Right lobe of liver (tissue), 6 donors: ENCODE measurements at places on chromosomes 2 and 18. TPM values are rescaled to one million over a fixed set of nuclear protein-coding genes. Genes with fewer than 3 reads are reported as not detected.

GRCh38 chr2:143759455-143759854, 630.2 kb downstream of the ARHGAP15 start:
- H3K4me1 ChIP-seq = no peaks in the 10 kb centered on the region
- H3K27ac ChIP-seq = no peak overlapping the region
- H3K36me3 ChIP-seq = no peaks in the 10 kb centered on the region
- no peak for DNase-seq
- no peaks in the 10 kb centered on the region for H3K27me3 ChIP-seq
- H3K4me3 ChIP-seq = no peak overlapping the region

DNA sequence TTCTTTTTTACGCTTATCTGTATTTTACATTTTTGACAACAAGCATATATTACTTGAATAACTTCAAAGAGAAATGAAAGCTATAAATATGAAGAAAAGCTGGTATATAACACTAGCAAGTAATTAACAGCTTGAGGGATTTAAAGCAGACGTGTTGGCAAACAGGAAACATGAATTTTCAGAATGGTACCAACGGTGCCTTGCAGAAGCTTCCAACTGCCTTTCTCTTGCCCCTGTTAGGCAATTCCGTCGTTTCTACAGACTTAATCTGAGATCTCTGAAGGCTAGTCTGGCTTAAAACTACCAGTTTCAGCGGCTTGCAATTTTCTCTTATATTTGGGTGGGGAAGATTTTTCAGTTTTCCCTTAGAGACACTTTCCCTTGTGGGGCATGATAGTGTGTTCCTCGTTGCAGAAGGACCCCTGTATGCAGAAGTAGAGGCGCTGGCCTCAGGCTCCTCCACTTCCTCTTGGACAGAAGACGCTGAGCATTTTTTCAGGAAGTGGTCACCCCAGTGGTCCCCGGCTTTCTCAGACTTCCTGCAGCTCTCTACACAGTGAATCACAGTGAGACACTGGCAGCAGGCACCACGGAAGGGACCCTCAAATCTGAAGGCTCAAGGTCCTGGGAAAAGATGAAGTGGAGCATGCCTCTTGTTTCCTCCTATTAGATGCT, 56.2 kb upstream of the SLC16A14 start:
- no peak overlapping the region for H3K27ac ChIP-seq
- H3K36me3 ChIP-seq = no peaks in the 10 kb centered on the region
- peak; percentile 50 for DNase-seq
- H3K4me1 ChIP-seq = no peaks in the 10 kb centered on the region
- H3K4me3 ChIP-seq = no peak overlapping the region
- H3K27me3 ChIP-seq = no peaks in the 10 kb centered on the region

GRCh38 chr2:65369574-65369973, 62.8 kb downstream of the SPRED2 start:
- no peak for DNase-seq
- H3K4me1 ChIP-seq = no peaks in the 10 kb centered on the region
- H3K36me3 ChIP-seq = no peaks in the 10 kb centered on the region
- H3K4me3 ChIP-seq = no peak overlapping the region
- H3K27ac ChIP-seq = no peak overlapping the region

- no peak for DNase-seq
- H3K27me3 ChIP-seq = no peaks in the 10 kb centered on the region
- no peak overlapping the region for H3K4me3 ChIP-seq
- no peaks in the 10 kb centered on the region for H3K36me3 ChIP-seq
- H3K27ac ChIP-seq = no peak overlapping the region
Observed at GRCh38 chr2:145710303-145710702, 1190.4 kb upstream of the ZEB2 start.

- no peak for DNase-seq
- no peak overlapping the region for H3K4me3 ChIP-seq
- no peaks in the 10 kb centered on the region for H3K36me3 ChIP-seq
Observed at GRCh38 chr2:19854596-19855541, 46.9 kb downstream of the TTC32 start.

GRCh38 chr2:95023222-95023597, 2.3 kb upstream of the MAL start:
- DNase-seq = no peak
- H3K4me3 ChIP-seq = no peak overlapping the region
- no peaks in the 10 kb centered on the region for H3K4me1 ChIP-seq
- no peaks in the 10 kb centered on the region for H3K36me3 ChIP-seq
- no peaks in the 10 kb centered on the region for H3K27me3 ChIP-seq

DNA sequence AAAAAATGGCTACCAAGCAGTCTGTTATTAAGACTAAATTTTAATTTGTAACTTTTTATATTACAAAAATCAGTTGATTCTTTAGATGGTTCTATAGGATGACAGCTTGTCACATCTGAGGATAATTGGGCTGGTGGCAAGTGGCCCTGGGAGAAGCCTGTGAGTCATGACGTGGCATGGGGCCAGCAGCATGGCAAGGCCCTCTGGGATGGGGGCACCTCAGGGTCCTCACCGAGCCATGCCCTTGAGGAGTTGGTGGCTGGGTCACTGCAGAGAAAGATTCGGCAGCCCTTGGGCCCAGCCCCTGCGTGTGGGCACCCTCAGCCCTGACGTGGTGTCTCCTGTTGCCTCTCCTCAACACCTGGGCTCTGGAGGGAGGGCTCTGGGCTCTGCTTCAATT, 49.7 kb downstream of the STK25 start:
- H3K4me1 ChIP-seq = peaks cover 5% of the 10 kb centered on the region
- H3K4me3 ChIP-seq = no peak overlapping the region
- DNase-seq = no peak
- no peak overlapping the region for H3K27ac ChIP-seq

DNA sequence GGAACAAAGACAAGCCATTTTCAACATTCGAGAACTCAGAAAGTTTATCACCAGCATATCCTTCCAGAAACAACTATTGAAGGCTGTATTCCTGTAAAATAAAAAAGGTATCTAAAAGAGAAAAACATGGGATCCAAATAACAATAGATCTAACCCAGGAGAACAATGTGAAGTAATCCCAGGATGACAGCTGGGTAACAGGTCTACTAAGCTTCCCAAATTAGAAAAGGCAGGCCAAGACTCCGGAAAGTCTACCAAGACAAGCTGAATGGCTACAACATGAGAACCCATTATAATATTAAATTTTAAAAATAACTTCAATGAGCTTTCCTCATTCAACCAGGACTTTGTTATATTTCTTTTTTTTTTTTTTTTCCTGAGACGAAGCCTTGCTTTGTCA, 6.5 kb downstream of the PIAS2 start:
- no peaks in the 10 kb centered on the region for H3K4me1 ChIP-seq
- no peak overlapping the region for H3K27ac ChIP-seq
- H3K4me3 ChIP-seq = no peak overlapping the region
- H3K36me3 ChIP-seq = no peaks in the 10 kb centered on the region

DNA sequence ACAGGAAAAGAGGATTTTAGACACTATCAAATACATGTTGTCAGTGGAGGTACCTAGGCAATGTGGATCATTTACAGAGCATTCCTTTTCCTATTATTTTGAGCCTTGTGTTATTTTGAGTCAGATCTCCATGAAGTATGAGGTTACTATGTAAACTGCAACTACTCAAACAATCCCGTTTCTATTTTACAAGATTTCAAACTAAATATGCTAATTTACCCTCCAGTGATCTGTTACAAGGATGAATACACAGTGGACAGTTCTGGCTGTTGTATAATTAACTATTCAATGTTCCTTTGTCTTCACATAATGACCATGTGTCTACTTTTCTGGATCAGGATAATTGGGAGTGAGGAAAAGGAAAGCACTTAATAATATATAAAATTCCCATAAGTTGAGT, 4.6 kb downstream of the HOXD1 start:
- H3K36me3 ChIP-seq = no peaks in the 10 kb centered on the region
- DNase-seq = no peak
- no peak overlapping the region for H3K4me3 ChIP-seq
- no peaks in the 10 kb centered on the region for H3K4me1 ChIP-seq

DNA sequence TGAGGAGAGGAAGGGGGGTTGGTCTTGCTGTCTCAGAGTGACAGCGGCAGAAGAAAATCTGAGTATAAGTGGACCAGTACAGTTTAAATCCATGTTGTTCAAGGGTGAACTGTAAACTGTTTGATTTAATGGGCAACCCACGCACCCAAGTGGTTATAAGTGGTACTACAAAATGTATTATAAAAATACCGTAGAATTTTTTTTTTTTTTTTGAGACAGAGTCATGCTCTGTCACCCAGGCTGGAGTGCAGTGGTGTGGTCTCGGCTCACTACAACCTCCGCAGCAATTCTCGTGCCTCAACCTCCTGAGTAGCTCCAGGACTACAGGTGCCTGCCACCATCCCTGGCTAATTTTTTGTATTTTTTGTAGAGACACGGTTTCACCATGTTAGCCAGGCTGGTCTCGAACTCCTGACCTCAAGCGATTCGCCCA, 2.1 kb upstream of the CHCHD5 start:
- H3K4me3 ChIP-seq = no peak overlapping the region
- DNase-seq = no peak
- H3K36me3 ChIP-seq = no peaks in the 10 kb centered on the region
- no peak overlapping the region for H3K27ac ChIP-seq
- no peaks in the 10 kb centered on the region for H3K4me1 ChIP-seq

GRCh38 chr2:26464390-26465265, 13.3 kb downstream of the OTOF start:
- H3K36me3 ChIP-seq = no peaks in the 10 kb centered on the region
- peak; percentile 38 for DNase-seq
- H3K27ac ChIP-seq = no peak overlapping the region
- no peak overlapping the region for H3K4me3 ChIP-seq
- H3K27me3 ChIP-seq = no peaks in the 10 kb centered on the region

DNA sequence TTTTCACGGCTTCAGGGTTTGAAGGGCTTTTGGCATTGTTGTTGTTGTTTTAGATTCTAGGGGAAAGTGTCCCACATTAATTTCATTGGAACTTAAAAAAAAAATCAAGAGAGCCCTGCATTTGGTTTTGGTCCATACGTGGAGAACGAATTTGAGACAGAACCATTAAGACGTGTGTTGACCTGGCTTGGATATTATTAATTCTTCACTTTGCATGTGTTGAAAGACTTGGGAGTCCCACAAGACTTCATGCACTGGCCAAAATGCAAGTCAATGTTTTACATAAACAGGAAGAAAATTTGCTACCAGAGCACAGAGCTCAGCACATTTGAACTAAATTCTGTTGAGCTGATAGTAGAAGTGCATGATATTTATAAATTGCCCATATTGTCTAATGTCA, 761.2 kb upstream of the ACVR2A start:
- H3K4me3 ChIP-seq = no peak overlapping the region
- no peak for DNase-seq
- no peak overlapping the region for H3K27ac ChIP-seq

- no peaks in the 10 kb centered on the region for H3K4me1 ChIP-seq
Observed at GRCh38 chr2:102122909-102123308, 19.6 kb upstream of the IL1R1 start.

DNA sequence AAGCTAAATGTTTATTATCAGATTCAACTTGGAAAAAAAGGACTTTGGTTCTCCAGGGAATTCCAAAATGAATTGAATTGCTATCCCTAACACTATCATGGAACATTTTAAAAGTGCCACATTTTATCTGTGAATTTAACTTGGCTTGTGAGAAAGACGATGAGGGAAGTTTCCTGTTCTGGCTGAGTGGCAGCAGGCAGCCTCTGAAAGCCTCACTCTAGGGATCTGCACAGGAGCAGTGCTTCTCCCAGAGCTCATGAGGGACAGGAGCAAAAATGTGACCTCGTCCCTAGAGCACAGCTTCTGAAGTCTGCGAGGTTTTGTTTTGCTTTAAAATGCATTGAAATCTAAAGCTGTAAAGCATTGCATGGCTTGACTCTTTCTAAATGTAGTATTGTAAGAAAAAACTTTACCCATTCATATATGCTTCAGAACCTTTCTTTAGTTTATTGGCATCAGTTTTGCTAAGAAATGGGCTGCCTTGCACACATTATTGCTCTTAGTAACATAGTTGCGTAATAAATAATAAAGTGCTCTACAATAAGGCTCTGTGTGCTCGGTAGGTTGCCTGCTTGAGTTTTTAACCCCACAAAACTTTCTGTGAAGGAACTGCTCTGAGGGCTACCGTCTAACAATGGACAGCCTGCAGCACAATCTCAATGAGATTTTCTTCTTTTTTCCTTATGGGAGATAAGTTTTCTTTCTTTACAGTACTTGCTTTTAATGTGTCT, 136.2 kb upstream of the CDCA7 start:
- no peaks in the 10 kb centered on the region for H3K36me3 ChIP-seq
- DNase-seq = no peak
- H3K4me3 ChIP-seq = no peak overlapping the region
- H3K27ac ChIP-seq = no peak overlapping the region
- no peaks in the 10 kb centered on the region for H3K27me3 ChIP-seq

GRCh38 chr2:218386505-218387368, 4.7 kb downstream of the SLC11A1 start:
- H3K4me1 ChIP-seq = no peaks in the 10 kb centered on the region
- DNase-seq = no peak
- no peaks in the 10 kb centered on the region for H3K27me3 ChIP-seq
- H3K4me3 ChIP-seq = no peak overlapping the region

DNA sequence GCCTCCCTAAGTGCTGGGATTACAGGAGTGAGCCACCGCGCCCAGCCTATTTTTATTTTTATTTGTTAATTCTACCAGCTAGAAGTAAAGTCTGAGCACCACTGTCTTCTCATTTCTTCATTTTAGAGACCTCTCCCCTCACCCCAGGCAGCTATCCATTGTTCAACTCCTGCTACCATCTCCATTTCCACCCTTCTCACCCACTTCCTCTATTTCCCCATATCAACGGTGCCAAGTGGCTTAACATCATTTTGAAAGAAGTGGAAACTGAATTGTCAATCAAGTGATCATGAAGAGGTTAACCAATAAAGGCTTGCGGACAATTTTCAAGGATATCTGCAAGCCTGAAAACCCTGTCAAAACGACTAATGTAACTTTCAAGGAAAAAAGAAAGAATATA, 323.1 kb downstream of the NBAS start:
- no peak overlapping the region for H3K27ac ChIP-seq
- no peaks in the 10 kb centered on the region for H3K27me3 ChIP-seq
- peaks cover 3% of the 10 kb centered on the region for H3K36me3 ChIP-seq
- no peak for DNase-seq
- H3K4me1 ChIP-seq = no peaks in the 10 kb centered on the region

- no peaks in the 10 kb centered on the region for H3K27me3 ChIP-seq
- peaks cover 5% of the 10 kb centered on the region for H3K4me1 ChIP-seq
- peak overlapping the region; percentile 82 for H3K4me3 ChIP-seq
- peak overlapping the region; percentile 35 for H3K27ac ChIP-seq
- no peaks in the 10 kb centered on the region for H3K36me3 ChIP-seq
- DNase-seq = peak; percentile 60
Observed at GRCh38 chr2:237967463-237967951, 693 bp downstream of the UBE2F start.

GRCh38 chr18:40423291-40423690, 1531.7 kb upstream of the PIK3C3 start:
- H3K27me3 ChIP-seq = no peaks in the 10 kb centered on the region
- no peak overlapping the region for H3K4me3 ChIP-seq

GRCh38 chr2:70981866-70982810, 3.7 kb downstream of the ANKRD53 start:
- H3K4me1 ChIP-seq = no peaks in the 10 kb centered on the region
- H3K27me3 ChIP-seq = no peaks in the 10 kb centered on the region
- peak; percentile 39 for DNase-seq
- H3K4me3 ChIP-seq = no peak overlapping the region
- peaks cover 7% of the 10 kb centered on the region for H3K36me3 ChIP-seq

Gene CPO
- 0.22 TPM for total RNA-seq

Gene IL1RL1
- total RNA-seq = 3.7 TPM

Gene FZD7
- total RNA-seq = 0.49 TPM

Gene ARHGAP28
- not detected for total RNA-seq

Gene CYP1B1
- 3.8 TPM for total RNA-seq

Gene BCL11A
- total RNA-seq = 0.80 TPM

Gene LHCGR
- total RNA-seq = not detected

Gene C2orf80
- total RNA-seq = not detected

Gene C2orf78
- total RNA-seq = not detected

Gene TBR1
- total RNA-seq = not detected

Gene FHOD3
- 0.44 TPM for total RNA-seq

Gene TAF4B
- total RNA-seq = 0.09 TPM

Gene CFAP221
- 3.2 TPM for total RNA-seq
